ENCODE measurements at places on chromosomes 16 and 17.

DNA sequence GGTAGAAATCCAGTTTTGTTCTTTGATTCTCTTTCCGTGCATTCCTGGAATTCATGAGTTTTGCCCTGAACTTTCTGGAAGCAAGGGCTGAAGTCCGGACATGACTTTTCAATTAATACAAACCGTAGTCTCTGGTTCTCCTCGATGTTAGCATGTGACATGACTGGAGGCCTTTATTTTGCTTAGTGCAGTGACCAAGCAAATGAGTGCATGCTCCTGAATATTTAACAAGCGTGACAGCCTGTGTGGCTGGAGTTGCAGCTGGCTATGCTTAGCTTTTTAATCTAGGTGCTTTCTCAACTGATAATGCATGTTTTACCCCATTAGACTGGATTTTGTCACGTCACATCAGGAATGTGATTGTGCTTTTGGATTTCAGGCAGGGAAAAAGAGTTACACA is 302.1 kb downstream of the MAP2K6 start:
- DNase-seq: peak; percentile 31

DNA sequence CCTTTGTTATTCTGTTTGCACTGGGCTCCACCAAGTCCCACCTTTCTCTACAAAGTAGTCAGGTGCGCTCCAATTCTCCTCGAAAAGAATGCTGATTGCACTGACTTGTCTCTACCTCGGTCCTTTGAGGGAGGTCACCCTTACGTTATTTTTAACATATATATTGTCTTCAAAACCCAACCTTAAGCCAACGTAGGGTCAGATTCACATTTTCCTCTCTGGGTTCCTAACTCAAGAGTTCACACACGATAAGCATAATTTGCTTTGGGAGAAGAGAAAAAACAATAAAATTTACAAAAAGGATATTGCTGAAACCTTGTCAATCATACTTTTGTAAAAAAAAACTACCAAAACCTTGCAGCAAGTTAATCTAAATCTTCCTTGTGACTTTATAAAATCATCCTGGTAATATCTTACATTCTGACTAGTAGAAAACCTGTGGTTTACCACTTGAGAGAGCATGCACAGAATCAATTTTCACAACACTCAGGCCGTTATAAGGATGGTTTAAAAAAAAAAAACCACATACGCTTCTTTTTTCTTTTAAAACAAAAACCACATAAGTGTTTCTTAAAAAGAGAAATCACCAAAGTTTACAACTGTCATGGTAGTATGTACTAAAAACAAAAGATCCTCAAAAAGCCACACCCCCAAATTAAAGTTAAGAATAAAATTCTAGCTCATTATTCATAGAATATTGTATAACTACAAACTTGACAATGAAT is 72.2 kb upstream of the TRAP1 start:
- DNase-seq: no peak

DNA sequence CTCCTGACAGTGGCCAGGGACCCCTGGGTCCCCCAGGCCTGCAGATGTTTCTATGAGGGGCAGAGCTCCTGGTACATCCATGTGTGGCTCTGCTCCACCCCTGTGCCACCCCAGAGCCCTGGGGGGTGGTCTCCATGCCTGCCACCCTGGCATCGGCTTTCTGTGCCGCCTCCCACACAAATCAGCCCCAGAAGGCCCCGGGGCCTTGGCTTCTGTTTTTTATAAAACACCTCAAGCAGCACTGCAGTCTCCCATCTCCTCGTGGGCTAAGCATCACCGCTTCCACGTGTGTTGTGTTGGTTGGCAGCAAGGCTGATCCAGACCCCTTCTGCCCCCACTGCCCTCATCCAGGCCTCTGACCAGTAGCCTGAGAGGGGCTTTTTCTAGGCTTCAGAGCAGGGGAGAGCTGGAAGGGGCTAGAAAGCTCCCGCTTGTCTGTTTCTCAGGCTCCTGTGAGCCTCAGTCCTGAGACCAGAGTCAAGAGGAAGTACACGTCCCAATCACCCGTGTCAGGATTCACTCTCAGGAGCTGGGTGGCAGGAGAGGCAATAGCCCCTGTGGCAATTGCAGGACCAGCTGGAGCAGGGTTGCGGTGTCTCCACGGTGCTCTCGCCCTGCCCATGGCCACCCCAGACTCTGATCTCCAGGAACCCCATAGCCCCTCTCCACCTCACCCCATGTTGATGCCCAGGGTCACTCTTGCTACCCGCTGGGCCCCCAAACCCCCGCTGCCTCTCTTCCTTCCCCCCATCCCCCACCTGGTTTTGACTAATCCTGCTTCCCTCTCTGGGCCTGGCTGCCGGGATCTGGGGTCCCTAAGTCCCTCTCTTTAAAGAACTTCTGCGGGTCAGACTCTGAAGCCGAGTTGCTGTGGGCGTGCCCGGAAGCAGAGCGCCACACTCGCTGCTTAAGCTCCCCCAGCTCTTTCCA is 25.1 kb downstream of the C1QTNF1 start:
- DNase-seq: no peak

- no peak for DNase-seq
Measured at GRCh38 chr17:73984941-73985340, 218.5 kb upstream of the RPL38 start.

All from fibroblast of skin of abdomen (primary cell).